Cortex of kidney (tissue), 1 donor: ENCODE measurements at places on chromosomes 16 and 17.

DNA sequence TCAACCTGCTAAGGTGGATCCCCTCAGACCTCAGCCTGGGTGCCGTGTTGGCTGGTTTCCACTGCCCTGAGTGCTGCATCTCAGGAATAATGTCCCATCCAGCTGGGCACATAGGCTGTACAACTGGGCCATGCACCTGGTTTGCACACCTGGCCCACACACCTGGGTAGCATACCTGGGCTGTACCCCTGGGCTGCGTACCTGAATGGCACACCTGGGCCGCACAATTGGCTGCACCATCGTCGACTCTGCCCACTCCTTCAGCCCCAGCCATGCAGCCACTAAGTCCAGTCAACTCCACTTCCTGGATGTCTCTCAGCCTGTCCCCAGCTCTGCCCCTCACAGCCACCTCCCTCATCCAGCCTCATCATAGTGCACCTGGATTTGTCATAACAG lies 7.9 kb downstream of the SLC5A10 start:
- no peak for DNase-seq

- DNase-seq, result peak; percentile 37
Observed at GRCh38 chr16:79600638-79601091, at the start of gene MAF. TSS of gene MAF (minus strand) at chr16:79600737. CDS start at chr16:79599902, 835 bp downstream.

GRCh38 chr17:55342800-55343585 lies 78.2 kb downstream of the HLF start:
- DNase-seq, result no peak

DNA sequence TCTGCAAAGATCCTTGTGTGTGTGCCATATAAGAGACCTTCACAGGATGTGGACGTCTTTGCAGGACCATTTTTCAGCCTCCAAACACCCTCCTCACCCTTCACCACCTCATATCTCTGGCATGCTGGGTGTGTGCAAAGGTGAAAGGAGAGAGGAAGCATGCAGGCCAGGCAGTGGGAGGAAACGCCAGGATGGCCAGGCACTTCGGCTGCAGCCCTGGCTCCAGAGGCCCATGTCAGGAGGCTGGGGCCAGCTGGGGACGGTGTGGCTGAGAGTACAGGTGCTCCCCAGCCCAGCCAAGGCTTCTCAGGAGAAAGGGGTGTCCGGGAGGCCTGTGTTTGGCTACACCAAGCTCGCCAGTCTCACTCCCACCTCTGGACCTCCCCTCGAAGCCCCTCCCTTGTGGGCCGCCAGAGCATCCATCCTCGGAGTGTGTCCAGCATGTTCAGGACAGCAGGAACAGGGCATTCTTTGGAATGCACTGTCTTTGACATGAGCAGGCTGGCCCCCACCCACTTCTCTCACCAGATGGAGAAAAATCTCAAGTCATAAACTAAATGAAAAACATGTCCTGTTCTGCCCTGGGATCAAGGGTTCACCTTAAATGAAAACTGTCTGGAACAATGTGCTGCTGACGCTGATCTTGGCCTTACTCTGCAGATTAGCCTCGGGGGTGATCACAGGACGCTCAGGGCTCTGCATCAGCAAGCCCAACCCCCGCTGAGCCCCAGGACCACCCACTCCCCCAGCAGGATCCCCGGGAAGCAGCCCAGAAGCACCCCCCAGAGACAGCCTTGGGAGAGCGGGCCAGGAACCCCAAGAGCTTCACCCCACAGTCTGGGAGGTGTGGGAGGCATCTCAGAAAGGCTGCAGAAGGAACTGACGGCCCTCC lies 15.9 kb downstream of the PEMT start:
- no peak for DNase-seq

DNA sequence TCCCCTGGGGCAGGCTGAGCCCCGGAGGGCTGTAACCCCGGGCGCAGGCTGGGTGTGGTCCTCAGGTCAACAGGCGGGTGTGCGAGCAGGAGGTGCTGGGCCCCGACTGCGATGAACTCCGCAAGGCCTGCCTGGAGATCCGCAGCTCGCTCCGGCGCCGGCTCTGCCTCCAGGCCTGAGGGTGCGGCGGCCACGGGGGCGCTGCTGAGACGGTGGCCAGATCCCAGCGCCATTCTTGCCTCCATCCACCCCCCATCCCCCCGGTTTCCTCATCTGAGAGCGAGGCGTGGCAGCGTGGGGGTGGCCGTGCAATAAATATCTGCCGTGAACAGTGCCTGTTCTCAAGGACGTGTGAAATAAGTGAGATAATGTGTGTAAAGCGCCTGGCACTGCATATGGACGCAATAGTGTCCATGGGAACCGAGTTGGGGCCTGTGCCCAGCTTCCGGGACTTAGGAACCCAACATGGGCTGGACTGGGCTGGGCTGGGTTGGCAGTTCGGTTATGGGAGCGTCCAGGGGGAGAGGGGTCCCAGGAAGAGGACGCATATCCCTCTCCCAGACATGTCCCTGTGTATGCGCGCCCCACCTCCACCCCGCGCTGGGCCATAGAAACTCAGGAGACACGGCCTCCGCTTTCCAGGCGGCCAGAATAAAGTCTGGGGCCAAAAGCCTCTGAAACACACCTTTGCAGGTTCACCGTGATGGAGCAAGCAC lies 15.0 kb downstream of the ZNF213 start:
- DNase-seq, result no peak

GRCh38 chr17:42975265-42975664 lies 4.6 kb downstream of the PTGES3L start:
- DNase-seq, result no peak

- no peak for DNase-seq
Observed at GRCh38 chr17:56160422-56160821, 7.1 kb downstream of the ANKFN1 start.

DNA sequence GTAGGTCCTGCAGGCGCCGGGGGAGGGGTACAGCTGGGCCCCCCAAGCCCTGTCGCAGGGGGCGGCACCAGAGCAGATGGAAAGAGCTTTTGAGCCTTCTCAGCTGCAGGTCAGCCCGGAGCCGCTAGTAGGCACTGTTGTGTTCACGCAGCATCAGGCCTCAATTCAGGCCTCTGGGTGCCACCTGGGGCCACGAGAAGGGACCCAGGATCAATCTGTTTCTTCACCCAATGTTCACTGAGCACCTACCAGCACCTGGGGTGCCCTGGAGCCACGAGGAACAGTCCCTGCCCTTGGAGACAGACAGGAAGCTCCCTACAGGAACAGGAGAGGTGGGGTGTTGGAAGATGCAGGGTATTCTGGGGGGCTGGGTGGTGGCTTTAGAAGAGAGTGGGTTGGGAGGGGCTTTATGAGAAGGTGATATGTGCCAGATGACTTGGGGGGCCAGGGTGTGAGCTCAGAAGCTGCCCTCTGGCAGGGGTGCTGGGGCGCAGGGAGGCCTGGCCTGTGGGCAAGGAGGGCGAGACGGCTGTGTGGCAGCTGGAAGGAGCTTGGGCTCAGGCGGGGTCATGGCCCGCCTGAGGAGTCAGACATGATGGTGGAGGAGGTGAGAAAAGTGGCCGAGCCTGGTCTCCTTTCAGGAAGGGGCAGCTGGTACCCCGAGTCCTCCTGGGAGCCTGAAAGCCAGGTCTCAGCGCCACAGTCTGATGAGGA lies 121.9 kb upstream of the GSE1 start:
- DNase-seq, result no peak

DNA sequence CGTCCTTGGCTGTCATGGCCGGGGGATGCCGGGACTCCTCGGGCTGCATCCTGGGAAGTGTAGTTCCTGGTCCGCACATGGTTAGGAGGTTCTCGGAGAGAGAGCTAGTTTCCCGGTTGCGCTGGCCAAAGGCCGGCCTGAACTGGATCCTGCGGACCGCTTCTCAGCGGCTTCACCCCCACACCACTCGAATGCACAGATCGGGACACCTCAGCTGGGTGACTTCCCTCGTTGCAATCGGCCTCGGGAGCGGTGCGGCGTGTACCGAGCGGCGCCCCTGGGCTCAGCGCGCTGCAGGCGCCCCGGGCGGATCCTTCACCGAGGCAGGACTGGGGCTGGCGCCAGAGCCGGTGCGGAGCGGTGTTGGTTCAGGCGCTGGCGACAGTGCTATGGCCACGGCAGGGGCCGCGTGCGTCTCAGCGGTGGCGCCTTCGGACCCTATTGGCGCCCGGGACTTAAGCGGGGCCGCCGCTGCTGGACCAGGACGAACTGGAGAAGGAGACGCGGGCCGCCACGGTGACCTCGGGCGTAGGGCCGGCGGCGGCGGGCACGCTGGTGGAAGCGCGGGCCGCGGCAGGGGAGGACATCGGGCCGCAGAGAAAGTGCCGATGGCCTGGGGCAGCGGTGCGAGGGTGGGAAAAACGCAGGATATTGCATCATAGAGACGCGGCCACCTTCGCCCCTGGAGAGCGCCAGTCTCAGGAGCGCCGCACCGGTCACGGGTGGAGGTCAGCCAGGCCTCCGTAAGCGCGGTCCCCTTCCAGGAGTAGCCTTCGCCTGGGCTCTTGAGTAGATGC lies 11.4 kb downstream of the ZNF629 start:
- DNase-seq, result peak; percentile 38

GRCh38 chr17:62193249-62193648 lies 128.2 kb upstream of the MED13 start:
- DNase-seq, result no peak

DNA sequence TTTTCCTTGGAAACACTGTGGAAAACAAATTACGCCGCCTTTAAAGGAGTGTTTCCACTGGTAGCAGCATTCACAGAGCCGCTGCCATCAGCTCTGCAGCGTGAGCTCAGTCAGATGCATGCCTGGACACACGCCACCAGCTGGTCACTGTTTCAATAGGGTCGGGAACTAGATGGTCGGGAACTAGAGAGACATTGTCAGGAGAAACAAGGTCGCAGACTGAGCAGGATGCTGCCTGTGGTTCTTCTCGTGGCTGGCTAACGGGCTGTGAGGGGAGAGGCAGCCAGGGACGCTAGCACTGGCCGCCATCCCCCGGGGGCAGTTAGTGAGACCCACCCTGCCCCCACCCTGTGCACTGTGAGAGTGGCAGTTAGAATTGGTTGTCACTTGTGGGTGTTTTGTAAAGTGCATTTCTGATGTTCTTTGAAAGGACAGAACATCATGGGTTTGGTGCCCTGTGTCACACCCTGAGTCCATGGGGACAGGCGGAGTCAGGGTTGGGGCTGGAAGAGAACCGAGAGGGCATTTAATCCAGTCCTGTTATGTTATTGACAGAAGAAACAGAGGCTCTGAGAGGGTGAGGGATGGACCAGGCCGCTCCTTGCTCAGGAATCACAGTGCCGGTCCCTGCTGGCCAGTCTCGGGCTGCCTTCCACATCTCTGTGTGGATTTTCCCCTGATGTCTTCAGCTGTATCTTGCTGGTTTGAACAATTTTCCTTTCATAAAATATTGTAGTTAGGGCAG lies 86.3 kb downstream of the SPECC1 start:
- no peak for DNase-seq

- DNase-seq, result no peak
Observed at GRCh38 chr17:6179017-6179416, 108.8 kb downstream of the WSCD1 start.

GRCh38 chr17:69581061-69581961 lies 166.8 kb downstream of the MAP2K6 start:
- DNase-seq, result no peak

- no peak for DNase-seq
Observed at GRCh38 chr17:67998466-67998865, 2.2 kb upstream of the C17orf58 start.

DNA sequence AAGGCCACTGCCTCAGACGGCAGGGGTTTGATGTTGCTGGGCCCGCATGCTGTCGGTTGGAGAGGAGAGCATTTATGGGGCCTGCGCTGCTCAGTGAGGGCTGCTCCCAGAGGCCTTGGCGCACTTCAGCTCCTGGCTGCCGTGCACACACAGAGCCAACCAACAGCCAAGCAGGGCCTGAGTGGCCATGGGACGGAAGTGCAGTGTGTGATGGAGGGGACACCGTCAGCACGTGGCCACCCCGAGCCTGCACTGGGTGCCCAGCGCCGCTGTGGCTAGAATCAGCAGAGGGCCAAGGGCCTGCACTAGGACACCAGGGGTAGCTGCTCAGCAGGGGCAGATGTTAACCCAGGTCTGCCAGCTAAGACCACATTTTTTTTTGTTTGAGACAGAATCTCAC lies 21.8 kb downstream of the KLHL36 start:
- DNase-seq, result no peak

- no peak for DNase-seq
Observed at GRCh38 chr16:73034374-73034773, 13.6 kb downstream of the ZFHX3 start.

GRCh38 chr16:6021276-6021943 lies 923.8 kb upstream of the EEF2KMT start:
- no peak for DNase-seq

GRCh38 chr17:72407336-72407909 lies 286.6 kb downstream of the SOX9 start:
- no peak for DNase-seq

DNA sequence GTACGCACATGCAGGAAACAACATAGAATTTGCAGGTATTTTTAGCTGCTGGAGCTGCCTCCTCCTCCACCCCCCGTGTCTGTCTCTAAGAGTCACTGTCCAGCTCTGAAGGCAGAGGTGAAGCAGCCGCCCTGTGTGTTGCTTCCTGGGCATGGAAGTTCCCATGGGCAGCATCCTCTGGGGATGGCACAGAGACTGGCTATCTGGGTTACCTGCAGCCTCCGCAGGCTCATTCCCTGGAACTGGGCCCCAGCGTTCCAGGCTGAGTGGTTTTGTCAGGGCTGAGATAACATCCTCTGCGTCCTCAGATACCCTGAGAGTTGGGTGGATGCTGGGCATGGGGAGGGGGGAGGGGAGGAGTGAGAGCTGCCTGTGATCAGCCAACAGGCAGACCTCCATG lies 41.5 kb upstream of the MRTFB start:
- no peak for DNase-seq

DNA sequence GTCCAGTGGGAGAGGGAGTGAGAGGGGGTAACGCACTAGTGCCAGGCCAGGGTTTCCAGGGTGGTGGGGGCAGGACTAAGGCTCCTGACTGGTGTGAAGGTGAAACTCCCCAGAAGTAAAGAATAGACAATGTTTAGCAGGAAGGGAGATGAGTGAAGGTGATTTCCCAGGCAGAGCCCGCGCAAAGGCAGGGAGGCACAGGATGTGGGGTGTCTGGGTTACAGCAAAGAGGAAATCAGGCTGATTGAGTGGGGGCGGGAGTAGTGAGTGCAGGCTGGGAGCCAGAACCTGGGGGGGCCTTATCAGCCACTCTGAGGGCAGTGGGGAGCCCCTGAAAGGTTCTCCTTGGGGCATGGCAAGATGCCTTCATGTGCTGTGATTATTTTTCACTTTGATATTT lies 167.5 kb downstream of the UTP18 start:
- no peak for DNase-seq

- no peak for DNase-seq
Observed at GRCh38 chr17:81885869-81886548, 5.4 kb downstream of the ALYREF start.

DNA sequence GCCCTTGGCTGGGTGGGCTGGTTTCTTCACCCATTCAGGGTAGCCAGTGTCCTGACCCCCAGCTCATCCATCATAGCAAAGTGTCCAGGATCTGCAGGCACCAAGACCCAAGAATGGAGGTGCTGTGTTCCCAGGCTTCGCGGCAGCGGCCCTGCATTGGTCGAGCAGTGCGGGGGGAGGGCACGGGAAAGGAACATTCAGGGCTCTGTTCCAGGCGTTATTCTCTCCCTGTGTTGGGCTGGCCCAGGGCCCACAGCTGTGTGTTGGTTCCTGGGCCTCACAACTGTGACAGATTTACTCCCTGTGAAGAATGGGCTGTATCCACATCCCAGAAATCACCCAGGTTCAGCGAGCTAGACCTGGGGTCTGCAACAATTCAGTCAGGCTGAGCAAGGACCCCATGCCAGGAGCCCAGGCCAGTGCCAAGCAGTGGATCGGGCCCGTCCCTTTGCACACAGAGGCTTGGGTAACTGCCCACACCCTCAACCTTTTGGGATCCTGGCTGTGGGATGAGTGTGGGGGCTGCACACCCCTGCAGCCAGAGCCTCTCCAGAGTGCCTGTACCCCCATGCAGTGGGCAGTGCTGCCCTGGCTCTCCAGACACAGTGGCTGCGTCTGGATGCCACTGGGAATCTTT lies 10.0 kb downstream of the GPT2 start:
- DNase-seq, result no peak
